Right renal pelvis (tissue), 4 donors: ENCODE measurements at places on chromosomes 1 and 21.

GRCh38 chr1:33609739-33610138 lies 137.3 kb downstream of the ZSCAN20 start:
- no peak for DNase-seq

- DNase-seq: no peak
Measured at GRCh38 chr1:177859572-177859971, 110.3 kb downstream of the SEC16B start.

DNA sequence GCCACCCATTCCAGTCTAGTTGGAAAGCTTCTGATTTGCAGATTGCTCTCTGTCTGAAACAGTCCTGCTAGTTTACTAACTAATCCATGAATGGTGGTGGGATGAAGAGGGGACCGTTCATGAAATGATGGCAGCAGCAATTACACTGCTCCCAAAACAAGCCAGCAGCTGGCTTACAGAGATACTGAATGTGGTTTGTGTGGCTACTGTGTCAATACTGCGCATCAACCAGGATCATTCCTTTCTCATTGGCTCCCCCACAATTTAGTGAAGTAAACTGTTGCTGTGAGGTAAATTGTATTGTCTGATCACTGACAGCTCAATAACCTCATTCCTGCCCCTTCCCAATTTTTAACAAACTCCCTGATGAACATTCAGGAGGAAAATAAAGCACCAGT lies 191.3 kb upstream of the LMO4 start:
- no peak for DNase-seq

GRCh38 chr1:119141020-119141424 lies 569 bp upstream of the WARS2 start:
- no peak for DNase-seq

DNA sequence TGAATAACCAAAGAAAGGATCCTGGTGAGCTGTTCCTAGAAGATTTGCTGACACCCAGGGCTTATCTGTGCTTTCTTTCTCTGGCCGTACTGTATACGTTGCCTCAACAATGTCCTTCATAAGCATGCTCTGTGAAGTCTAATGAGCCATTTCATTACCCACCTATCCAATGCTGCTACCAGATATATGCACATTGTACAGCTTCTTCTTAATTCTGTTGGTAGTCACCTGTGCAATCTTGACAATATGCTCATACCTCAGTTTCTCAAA lies 731.8 kb upstream of the NCAM2 start:
- DNase-seq: no peak

DNA sequence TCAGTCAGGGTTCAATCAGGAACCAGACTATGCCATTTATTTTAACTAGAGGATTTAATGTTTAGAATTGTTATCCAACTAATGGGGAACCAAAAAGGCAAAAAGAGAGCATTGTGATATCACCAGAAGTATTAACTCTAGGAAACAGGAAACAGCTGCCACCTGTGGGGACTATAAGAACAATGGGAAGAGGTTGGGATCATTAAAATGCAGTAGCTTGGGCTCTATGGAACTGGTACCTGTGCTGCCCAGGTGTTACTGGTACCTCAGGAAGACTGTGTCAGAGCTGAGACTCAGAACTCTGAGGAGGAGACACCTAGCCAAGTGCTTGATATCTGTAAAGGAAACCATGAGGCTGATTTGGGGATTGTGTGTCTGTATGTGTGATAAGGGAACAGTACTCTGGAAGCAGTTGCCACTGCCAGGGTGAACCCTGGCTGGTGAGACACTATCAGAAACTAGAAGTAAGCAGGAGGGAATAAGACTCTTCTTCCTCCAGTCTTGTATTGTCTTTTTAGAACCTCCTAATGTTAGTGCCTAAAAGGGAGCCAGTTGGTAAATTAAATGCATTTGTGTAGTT lies 49.4 kb downstream of the MAN1A2 start:
- no peak for DNase-seq

DNA sequence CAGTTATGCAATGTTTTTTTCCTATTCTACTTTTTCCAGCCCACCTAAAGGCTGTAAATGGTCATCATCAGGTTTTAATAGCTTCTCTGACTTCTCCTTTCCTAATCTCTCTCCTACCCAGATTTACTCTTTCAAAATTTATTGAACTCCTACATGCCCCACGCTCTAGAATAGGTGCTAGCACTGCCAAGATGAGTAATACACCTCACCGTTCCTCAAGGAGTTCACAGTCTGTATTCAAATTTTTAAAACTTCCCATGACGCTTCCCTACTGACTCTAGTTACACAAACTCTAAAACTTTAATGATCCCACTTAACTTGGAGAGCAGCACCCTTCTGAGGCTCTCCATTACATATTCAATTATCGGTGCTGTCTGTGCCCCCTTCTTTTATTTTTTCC lies 51.6 kb downstream of the ALG14 start:
- DNase-seq: no peak
